ENCODE measurements at places on chromosomes 13 and 19.

DNA sequence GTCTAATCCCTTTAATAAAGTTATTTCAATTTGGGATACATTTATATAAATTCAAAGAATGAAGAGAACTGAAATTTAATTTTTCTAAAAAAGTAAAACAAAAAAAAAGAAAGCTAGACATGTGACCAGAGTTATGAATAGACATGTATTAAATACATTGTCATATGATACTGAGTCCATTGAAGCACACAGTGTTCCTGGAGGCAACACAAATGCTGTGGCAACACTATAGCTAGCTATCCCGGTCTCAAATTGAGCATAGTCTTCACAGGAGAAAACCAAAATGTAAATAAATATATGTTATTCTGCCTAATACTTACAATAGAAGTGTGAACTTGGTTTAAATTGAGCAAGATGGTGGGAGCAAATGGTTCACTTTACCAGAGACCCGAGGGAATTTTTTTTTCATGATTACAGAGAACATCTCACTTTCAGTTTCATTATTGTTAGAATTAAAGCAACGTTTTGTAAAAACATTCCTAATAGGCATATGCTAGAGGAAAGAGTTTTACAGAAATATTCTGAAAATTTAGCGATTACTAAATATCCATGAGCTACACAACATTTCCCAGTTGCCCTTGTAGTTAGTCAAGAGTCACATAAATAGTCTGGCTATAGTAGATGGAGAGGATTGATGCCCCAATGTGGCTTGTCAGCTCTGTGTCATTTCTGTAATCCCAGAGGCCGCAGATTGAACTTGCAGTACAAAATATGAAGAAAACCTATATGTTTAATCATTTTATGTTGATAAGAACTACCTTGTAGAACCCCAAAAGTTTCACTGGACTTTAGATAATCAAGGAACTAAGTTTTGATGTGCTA, 775.7 kb upstream of the SPRY2 start:
- DNase-seq: no peak

DNA sequence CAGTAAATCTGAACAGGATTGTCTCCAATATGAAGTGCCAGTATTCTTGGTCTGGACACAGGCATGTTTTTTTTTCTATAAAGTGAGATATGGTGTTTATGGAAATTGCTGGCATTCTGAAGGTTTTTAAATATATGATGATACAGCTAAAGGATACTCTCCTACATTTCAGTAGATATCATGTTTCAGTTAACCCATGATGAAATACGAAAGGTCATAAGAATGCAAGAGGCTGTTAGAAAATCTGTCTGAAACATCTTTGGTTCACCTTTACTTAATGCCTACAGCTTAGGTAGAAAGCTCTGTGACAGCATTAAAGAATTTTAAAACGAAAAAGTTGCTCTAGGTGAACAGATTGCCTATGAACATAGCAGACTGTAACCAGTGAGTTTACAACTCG, 9.1 kb downstream of the FRY start:
- no peak for DNase-seq

GRCh38 chr13:52695856-52696255, 43.2 kb downstream of the SUGT1 start:
- peak; percentile 3 for DNase-seq

- peak; percentile 89 for DNase-seq
These were observed 80.3 kb upstream of the FRY start for GRCh38 chr13:31951215-31951678.

- DNase-seq: peak; percentile 36
These were observed 52.8 kb downstream of the TNFRSF19 start for GRCh38 chr13:23622985-23623384.

- DNase-seq: peak; percentile 35
These were observed 10.7 kb upstream of the CEACAM3 start for GRCh38 chr19:41785653-41786052.

- DNase-seq: no peak
These were observed 110.8 kb downstream of the GNG7 start for GRCh38 chr19:2591537-2592291.

- DNase-seq: no peak
These were observed 80.5 kb downstream of the GPC6 start for GRCh38 chr13:93307136-93307535.

DNA sequence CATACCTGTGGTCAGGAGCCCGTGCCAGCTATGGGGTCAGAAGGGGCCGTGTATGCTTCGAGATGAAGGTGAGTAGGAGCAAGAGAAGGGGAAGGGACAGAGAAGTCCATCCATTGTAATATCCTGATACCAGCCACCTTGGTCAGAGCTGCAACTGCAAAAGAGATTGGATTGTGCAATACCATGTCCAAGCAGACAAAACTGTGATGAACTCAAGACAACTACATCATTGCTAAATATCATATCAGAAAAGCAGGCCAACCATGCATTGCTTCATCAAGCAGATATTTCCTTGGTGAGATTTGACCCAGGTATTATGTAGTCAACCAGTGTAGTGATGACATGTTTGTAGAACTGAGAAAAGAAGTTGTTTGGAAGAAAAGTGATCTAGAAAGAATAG, 12.1 kb downstream of the HNRNPUL1 start:
- DNase-seq: no peak

DNA sequence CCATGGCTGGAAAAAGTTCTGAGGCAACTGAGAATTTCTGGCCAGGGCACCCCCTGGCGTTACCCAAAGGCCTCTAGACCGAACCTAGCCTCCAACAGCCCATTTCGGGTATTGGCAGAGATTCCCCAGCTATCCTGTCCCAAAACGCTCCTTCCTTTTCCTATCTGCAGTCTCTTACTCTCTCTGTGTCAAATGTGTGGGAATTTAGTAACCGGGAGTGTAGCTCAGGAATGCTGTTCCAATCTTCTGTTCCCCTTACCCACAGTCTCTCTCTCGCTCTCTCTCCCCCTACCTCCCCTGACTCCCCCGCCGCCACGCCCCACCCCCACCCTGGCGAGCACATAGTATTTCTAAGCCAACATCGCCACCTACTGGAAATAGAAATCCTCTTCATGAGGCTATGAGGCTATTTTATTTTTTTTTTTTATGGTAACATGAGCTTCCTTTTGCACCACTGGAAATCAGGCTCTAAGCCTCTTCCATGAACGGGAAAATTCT, 27.0 kb downstream of the OXGR1 start:
- no peak for DNase-seq

DNA sequence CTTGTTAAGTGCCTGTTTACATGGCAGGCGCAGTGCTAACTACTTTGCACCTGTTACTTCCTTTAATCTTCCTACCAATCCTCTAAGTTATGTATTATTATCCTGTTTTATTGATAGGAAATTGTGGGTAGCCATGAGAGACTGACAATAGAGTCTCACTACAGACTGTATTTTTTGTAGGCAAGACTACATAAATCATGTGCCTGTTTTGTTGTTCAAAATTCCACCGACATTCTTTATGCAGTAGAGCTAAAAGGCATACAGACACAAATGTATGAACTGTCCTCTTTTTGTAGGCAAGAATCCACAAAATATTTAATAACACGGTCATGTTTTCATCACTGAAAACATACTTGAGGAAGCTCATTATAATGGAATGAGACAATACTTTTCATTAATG, 205.5 kb downstream of the NALCN start:
- no peak for DNase-seq
